ENCODE measurements at places on chromosomes 12 and 14.

DNA sequence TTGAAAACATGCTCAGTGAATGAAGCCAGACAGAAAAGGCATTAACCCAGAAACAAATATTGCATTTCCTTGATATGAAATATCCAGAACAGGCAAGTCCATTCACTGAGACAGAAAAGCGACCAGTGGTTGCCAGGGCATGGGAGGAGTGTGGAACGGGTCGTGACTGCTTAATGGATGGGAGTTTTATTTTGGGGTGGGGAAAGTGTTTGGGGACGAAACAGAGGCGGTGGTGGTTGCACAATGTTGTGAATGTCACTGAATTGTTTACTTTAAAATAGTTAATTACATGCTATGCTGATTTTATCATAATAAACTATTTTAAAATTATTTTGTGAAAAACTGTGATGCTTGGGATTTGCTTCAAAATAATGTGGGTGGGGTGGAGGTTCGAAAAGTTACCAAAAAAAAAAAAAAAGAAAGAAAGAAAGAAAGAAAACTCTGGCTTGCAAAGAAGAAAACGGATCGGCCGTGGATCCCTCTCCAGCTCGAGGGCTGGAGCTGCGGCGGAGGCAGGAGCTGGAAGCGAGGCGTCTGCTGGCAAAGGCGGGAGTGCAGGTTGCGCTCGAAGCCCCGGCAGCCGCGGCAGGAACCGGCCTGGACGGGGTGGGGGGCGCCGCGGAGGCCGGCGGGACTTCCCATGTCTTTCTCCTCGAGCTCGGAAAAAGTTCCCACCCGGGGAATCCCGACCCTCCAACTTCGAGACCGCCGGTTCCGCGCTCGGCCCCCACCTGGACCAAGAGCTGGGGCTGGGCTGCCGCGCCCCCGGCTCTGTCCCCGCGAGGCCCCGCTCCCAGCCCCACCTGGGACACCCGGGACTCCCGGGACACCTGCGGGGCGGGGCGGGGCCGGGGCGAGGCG, 524 bp upstream of the P2RX2 start:
- no peak for DNase-seq

DNA sequence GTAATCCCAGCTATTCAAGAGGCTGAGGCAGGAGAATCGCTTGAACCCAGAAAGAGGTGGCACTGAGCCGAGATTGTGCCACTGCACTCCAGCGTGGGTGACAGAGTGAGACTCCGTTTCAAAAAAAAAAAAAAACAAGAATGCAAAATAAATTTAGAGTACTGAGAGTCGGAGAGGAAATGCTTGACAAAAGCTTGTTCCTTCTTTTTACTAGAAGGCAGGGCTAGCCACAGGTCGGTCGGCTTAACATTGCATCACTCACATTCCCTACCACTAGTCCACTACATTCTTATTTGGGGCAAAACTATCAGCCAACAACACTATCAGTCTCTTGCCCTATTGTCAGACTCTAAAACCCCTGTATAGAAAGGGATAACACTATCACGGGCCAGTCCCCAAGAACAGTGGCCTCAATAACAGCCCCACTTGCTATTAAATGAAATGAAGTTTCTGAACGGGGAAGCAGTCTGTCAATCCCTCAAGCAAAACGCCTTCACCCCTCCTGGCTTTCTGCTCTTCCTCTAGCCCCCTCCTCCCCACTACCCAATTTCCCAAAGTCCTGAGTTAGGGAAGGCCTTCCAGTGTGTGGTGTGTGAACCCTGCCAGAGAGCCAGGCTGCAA, 1.0 kb downstream of the RNF41 start:
- no peak for DNase-seq

DNA sequence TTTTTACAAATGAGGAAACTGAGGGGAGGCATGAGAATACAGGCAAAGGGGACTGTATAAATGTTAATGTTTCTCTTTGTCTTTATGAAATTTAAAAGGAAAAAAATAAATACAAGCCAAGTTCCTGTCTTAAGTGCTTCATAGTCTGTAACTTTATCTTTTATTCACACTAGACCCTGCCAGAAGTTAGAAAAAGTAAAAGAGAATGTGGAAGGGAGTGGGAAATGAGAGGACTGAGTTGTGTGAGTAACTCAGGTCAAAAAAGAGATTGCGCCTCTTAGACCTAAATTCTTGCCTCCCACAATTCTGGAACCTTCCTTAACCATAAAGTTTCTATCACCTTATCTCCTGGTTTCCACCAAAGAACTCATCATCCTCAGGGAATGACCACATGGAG, 141.1 kb downstream of the KICS2 start:
- no peak for DNase-seq

- DNase-seq: peak; percentile 59
These were observed 41.3 kb upstream of the EIF5 start for GRCh38 chr14:103292426-103293374.

GRCh38 chr14:62847168-62847567, 198.1 kb downstream of the KCNH5 start:
- no peak for DNase-seq

GRCh38 chr12:90833228-90833627, 121.7 kb downstream of the CCER1 start:
- no peak for DNase-seq

- DNase-seq: no peak
These were observed 83.8 kb downstream of the KCNMB4 start for GRCh38 chr12:70449753-70450341.

GRCh38 chr14:78157494-78158437, 12.4 kb upstream of the NRXN3 start:
- no peak for DNase-seq

DNA sequence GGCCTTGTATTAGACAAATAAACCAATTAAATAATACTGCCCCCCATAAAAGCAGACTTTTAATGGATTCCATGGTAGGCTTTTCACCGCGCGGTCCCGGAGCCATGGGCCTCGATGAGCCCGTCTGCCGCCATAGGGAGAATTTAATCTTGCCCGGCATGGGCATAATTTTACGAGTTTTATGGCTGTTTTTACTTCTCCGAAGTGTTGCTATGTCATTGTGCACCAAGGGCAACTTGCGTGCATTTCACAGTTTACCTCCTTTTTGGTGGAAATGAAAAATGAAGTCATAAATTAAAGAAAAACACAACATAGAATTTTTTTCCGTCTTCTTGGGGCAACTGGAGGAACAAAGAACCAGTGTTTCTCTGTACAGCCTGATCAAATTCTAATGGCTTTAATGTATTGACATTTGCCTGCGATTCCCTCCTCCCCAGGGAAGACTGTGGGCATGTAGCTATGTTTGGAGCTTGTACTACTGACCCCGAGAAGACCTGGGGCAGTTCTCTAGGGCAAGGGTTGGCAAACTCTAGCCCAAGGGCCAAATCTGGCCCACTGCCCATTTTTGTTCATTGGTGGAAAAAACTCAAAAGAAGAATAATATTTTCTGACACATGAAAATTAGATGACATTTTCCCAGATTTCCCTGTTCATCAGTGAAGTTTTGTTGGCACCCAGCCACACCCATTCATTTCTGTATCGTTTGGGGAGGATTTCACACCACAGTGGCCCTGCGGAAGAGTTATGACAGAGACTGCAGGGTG, 142.7 kb downstream of the CHST11 start:
- no peak for DNase-seq

- no peak for DNase-seq
These were observed 291.3 kb downstream of the PDZRN4 start for GRCh38 chr12:41479426-41479825.

DNA sequence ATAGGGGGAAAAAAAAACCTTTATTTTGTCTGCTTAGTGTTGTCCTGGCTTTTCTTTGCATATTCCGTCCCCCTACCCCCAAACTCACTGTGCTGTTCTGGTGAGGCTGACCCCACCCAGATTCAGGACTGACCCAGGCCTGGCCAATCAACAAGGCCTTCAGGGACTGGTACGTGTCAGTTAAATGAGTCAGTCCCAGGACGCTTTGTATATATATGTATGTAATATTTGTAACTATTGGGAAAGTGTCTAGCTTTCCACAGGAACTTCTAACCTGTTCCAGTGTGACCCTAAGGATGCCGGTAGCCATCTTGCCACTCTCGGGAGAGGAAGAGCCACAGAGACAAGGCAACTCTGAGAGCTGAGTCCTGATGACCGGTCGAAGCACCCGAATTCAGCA, 107.4 kb downstream of the VCPKMT start:
- no peak for DNase-seq

GRCh38 chr12:124461851-124462623, 105.4 kb downstream of the NCOR2 start:
- no peak for DNase-seq

- DNase-seq: no peak
These were observed 31.4 kb downstream of the P2RX4 start for GRCh38 chr12:121241156-121241970.

GRCh38 chr12:131672941-131673887, 37.7 kb upstream of the SFSWAP start:
- no peak for DNase-seq

GRCh38 chr12:24697769-24698168, 251.1 kb downstream of the BCAT1 start:
- no peak for DNase-seq

GRCh38 chr12:109228664-109229063, 80.4 kb downstream of the FOXN4 start:
- no peak for DNase-seq

DNA sequence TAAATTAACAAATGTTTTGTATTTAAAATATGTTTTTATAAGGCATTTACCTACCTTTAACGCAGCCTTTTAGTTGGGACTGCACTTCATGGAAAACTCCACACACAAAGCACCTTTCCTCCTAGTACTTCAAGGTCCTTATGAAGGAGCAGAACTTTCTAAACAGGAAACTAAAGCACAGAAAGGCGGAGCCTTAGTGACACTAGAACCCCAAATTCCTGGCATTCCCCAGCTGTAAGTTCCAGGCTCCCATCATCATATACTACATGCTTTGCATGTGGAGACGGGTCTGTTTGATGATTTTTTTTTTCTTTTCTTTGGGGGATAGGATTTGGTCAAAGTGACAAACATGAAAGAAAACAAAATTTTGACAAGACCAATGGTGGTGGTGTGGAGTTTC, 39.5 kb downstream of the STXBP6 start:
- DNase-seq: no peak

DNA sequence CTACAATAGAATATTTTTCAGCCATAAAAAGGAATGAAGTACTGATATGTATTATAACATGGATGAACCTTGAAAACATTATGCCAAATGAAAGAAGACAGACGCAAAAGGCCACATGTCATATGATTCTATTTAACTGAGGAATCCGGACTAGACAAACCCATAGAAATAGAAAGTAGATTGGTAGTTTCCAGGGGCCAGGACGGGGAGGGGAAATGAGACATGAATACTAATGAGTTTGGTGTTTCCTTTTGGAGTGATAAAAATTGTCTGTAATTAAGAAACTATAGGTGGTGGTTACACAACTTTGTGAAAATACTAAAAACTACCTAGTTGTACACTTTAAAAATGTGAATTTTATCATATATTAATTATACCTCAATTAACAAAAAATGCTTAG, 247.6 kb downstream of the BCAT1 start:
- DNase-seq: no peak

DNA sequence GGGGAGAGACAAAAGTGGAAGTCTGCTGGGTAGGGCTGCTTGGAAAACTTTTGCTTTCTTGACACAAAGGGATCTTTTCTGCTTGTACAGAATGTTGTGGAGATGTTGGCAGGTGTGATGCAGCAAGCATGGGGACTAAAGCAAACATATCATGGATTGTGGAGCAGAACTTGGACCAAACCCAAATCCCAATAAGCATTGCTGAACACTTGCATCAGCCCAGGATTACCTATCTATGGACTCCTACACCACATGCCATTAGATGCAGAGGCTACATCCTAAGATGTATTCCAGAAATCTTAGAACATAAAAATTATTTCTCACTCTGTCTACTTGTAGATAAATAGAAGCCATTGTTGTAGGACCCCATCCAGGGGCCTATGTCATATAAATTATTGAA, 44.7 kb upstream of the RERG start:
- no peak for DNase-seq

GRCh38 chr14:77557391-77557790, 58.8 kb upstream of the ISM2 start:
- no peak for DNase-seq

GRCh38 chr12:96409731-96410130, 9.5 kb upstream of the CDK17 start:
- no peak for DNase-seq

DNA sequence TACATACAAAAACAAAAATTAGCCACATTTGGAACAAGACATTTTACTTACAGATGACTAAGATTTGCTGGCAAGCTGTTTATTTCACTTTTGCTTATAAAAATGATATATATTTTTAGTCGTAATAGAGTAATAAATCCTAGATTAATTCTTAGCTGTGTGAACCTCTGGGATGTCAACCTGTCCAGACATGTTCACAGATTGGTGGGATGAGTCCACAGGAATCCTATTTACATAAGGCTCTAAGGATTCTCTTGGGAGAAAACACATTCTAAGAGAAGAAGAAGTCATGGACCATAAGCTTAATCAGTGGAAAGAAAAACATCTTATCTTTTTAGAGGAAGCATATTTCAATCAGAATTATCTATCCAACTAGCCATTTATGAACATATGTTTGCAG, 797.4 kb downstream of the C12orf50 start:
- DNase-seq: no peak

- DNase-seq: no peak
These were observed 7.5 kb downstream of the TMED2 start for GRCh38 chr12:123591702-123592481.

DNA sequence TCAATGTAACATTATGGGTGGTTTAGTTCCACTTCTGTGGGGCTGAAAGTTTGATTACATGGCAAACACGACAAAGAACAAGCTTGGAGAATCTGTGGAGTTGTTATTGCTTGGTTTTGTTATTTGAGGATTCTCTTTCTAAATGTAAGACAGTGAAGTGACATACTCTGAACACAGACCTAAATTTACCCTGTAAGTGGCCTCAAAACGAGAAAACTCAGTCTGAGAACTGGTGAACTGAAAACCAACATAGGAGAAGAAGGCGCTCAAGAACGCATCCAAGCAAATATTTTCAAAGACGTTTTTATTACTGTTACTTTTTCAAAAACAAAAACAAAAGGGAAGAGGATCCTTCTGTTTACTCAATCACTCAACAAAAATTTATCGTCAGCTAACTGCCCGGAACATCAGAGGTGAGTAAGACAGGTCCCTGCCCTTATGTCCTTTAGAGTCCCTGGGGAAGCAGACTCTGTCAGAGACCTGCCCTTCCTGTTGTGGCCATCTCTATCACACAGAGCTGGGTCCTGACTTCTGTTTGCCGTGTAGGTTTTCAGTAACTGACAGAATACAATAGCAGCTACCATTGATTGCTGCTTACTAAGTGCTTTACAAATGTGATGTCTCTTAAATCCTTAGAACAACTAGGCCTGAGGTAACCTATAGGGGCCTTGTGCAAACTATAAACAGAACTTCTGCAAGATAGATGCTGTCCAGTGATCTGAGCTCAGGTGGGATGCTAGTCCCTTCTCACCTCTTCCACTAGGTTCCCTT, 79.3 kb upstream of the C12orf71 start:
- DNase-seq: no peak

GRCh38 chr14:74207943-74208342, 31.3 kb upstream of the VSX2 start:
- DNase-seq: no peak

GRCh38 chr12:108302403-108303311, 36.5 kb downstream of the CMKLR1 start:
- no peak for DNase-seq
